ENCODE measurements at places on chromosomes 1 and 21. TPM values are rescaled to one million over a fixed set of nuclear protein-coding genes. Genes with fewer than 3 reads are reported as not detected.
A peak's percentile ranks its signal among the peaks of the same experiment; 100 is the strongest.

DNA sequence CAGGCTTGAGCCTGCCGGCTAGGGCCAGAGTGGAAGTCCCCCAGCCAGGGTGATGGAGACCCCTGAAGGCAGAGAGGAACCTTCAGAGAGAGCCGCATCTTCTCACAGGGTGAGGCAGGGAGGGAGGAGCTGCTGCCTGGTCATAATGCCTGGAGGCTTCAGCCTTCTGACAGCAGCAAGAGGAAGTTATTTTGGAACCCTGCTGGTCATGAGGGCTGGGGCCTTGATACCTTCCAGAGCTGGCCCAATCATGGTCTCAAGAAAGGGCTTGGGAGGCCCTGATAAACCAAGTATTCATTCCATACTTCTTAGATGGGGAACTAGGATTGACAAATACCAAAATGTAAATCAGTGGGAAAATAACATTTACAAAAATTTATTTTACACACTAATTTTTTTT is 26.6 kb upstream of the MPZL1 start:
- peaks cover 8% of the 10 kb centered on the region for H3K4me1 ChIP-seq
- peaks cover 53% of the 10 kb centered on the region for H3K36me3 ChIP-seq
- DNase-seq: no peak
- no peaks in the 10 kb centered on the region for H3K27me3 ChIP-seq
- H3K4me3 ChIP-seq: no peak overlapping the region
- H3K27ac ChIP-seq: no peak overlapping the region

DNA sequence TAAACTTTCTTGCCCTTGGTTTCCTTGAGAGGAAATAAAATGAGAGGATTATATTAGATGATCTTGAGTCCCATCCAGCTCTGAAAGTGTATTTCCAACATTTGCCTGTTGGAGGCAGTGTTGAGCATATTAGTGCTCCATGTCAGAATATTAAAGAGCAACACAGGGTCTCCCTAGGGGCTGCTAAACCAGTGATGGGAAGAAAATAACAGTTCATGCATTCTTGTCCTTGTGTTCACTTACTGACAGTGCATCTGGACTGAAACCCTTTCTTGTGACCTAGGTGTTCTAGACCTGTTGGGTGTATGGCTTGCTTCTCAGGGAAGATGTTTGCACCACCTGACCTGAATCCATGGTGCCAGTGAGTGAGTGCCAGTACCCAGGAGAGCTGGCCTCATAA is 124.7 kb upstream of the KIAA0040 start:
- no peaks in the 10 kb centered on the region for H3K36me3 ChIP-seq
- H3K4me3 ChIP-seq: no peak overlapping the region
- DNase-seq: no peak

DNA sequence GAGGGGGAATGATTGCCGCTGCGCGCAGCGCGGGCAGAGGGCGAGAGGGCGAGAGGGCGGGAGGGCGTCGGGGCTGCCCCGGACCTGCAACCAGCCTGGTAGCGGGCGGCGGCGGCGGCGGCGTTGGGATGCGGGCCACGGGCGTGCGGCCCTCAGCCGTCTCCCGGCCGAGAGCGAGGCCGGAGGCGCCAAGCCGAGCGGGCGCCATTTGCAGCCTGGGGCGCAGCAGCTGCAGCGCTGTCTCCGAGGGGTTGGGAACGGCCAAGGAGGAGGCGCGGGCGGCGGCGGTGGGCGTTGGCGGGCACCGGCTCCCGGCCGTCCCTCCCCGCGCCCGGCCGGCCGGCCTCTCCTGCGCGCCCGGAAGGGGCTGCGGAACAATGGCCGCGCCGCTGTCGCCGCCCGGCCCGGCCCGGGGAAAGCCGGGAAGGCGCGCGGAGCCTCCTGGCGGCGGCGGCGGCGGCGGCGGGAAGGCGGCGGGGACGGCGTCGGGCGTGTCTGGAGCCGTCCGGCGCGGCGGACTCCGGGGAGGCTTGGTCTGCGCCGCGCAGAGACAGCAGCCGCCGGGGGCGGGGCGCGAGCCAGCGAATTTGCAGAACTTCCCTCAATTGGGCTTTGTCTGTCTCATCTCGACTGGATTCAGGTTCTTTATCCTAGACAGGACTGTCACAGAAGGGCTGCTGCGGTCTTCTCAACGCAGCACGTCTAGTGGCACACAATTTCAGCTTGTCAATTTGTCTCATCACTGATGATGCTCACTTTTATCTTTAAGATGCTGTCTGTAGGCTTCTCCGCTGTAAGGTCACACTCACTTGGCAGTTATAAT is 35.7 kb downstream of the ZBTB8B start:
- peak; percentile 90 for DNase-seq
- H3K27ac ChIP-seq: peak overlapping the region; percentile 95
- no peaks in the 10 kb centered on the region for H3K27me3 ChIP-seq
- H3K36me3 ChIP-seq: no peaks in the 10 kb centered on the region

DNA sequence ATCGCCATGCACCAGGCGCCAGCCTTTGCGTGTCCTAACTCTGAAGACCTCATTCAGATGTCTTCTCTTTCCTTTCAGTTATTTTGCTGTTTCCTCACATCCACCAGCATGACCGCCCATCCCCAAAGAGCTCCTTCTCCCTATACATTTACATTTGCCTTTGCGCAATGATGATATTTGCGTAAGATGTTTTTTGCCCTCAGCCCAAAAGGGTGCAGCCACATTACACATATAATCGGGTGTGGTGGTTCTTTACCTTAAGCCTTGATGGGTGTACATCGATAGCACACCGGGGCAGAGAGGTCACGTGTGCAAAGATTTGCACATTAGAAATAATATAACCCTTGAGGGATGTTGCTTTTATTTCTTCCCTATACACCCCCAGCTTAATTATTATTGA is 192.8 kb downstream of the HUNK start:
- DNase-seq: no peak
- H3K36me3 ChIP-seq: no peaks in the 10 kb centered on the region
- H3K27me3 ChIP-seq: no peaks in the 10 kb centered on the region
- no peak overlapping the region for H3K4me3 ChIP-seq

- H3K36me3 ChIP-seq: no peaks in the 10 kb centered on the region
- no peak overlapping the region for H3K27ac ChIP-seq
- no peaks in the 10 kb centered on the region for H3K4me1 ChIP-seq
- no peaks in the 10 kb centered on the region for H3K27me3 ChIP-seq
- H3K4me3 ChIP-seq: no peak overlapping the region
- no peak for DNase-seq
Measured at GRCh38 chr1:45084562-45084961, 72.5 kb downstream of the UROD start.

DNA sequence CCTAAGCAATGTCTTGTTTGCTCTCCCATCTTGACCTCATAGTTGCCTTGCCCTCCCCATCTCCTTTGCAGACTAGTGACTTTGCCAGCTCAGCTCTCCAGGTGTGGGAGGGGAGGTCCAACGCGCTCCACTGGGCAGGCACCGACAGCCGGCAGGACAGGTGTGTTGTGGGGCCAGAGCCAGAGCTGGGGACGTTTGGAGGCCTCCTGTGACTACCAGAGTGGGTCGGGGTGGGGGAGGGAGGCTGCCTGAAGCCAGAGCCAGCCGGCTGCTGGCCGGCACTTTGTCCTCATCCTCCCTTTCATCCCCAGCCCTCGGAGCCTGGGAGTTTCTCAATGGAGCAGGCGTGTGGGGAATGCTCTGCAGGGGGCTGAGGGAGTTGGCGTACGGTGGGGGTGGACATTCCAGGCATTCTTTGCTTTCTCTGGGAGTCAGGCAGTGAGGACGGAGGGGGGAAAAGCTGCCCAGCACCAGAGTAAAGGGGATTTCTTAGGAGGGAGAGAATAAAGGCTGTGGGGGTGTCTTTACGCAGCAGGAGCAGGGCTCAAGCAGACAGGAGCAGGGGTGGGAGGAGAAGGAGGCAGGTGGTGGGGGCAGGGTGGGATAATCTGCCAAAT is 20.2 kb downstream of the NUAK2 start:
- H3K4me1 ChIP-seq: peaks cover 21% of the 10 kb centered on the region
- H3K36me3 ChIP-seq: peaks cover 38% of the 10 kb centered on the region
- no peaks in the 10 kb centered on the region for H3K27me3 ChIP-seq
- DNase-seq: peak; percentile 95
- no peak overlapping the region for H3K4me3 ChIP-seq

DNA sequence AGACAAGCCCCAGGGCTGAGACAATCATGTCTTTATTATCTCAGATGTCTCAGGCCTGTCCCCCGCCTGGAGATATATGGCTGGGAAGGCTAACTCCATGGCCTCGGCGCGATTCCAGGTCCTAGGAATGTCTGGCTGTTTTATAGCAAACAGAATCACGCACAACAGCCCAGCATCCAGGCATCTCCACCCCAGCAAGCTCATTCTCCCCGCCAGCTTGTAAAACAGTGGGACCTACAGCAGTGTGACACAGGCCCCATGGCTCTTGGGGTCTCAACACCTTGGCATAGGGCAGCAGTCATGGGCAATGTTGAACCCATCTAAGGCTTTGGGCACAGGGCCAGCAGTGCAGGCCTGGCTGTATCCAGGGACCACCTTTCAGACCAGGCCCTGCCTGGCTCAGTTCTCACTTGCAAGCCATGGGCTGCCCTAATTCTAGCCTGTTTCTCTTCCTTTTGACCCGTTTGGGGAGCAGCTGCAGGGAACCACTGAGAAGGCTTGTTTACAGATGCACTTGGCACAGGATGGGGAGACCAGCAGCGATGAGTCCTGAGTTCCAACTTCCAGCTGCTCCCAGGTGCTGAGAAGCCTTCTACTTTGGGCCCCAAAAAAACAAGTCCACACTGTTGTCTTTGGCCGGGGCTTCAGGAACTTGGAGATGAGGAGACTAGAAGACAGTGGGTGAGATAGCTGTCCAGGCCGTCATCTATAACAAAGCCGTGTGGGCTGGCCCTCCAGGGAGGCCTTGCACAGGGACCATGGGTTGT is 34.4 kb downstream of the WNT4 start:
- no peak for DNase-seq
- H3K36me3 ChIP-seq: peaks cover 34% of the 10 kb centered on the region
- peaks cover 8% of the 10 kb centered on the region for H3K4me1 ChIP-seq

- H3K36me3 ChIP-seq: peaks cover 15% of the 10 kb centered on the region
- no peak overlapping the region for H3K4me3 ChIP-seq
- no peak for DNase-seq
- no peaks in the 10 kb centered on the region for H3K27me3 ChIP-seq
- H3K4me1 ChIP-seq: peaks cover 26% of the 10 kb centered on the region
- peak overlapping the region; percentile 75 for H3K27ac ChIP-seq
Measured at GRCh38 chr1:41045740-41046139, 24.2 kb upstream of the SLFNL1 start.

DNA sequence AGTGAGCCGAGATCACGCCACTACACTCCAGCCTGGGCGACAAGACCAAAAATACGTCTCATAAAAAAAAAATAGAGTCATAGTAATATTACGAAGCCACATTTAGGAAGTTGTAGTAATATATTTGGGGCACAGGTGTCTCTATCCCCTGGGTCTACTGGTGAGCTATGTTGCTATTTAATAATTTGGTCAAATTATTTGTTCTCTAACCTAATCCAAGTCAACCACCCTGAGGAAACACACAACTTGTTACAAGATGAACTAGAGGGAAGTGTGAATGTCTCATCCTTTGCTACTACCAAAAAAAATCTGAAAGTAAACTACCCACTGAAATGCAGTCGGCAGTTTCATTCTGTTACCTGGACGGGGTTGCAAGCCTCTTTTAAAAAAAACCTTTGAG is 35.3 kb downstream of the RGS8 start:
- no peaks in the 10 kb centered on the region for H3K36me3 ChIP-seq
- DNase-seq: no peak
- no peaks in the 10 kb centered on the region for H3K27me3 ChIP-seq
- H3K4me3 ChIP-seq: no peak overlapping the region
- H3K4me1 ChIP-seq: no peaks in the 10 kb centered on the region

DNA sequence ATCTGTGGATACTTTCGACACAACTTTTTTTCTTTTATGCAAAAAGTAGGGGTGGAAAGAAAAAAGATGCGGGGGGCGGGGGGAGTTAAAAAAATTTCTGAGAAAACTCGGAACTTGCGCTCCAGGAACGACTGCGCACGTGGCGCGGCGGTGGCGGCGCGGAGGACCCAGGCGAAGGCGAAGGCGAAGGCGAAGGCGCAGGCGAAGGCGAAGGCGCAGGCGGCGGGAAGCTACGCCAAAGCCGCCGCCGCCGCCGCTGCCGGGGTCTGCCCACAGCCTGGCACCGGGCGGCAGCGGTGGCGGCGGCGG is 208 bp upstream of the BARHL2 start:
- peaks cover 15% of the 10 kb centered on the region for H3K4me1 ChIP-seq
- H3K27me3 ChIP-seq: peaks cover 94% of the 10 kb centered on the region
- DNase-seq: no peak
- no peak overlapping the region for H3K4me3 ChIP-seq
- no peaks in the 10 kb centered on the region for H3K36me3 ChIP-seq

DNA sequence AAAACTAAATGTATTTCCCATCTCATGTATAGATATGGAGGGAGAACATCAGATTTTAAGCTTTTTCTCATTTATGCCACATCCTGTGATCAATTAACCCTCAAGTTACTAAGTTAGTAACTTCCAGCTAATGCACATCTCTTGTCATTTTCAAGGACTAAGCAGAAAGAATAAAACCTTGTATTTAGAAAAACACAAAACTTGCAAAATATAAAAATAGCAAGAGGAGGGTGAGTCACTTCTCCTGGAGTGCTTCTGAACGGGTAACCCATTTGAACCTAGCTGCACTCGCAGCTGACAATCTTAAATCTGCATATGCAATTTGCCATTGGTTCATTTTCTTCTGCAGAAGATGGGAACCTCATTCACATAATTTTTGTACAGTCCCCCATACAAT is 500.5 kb downstream of the SETD4 start:
- H3K36me3 ChIP-seq: no peaks in the 10 kb centered on the region
- H3K4me3 ChIP-seq: no peak overlapping the region
- DNase-seq: no peak
- H3K27ac ChIP-seq: no peak overlapping the region
- H3K27me3 ChIP-seq: no peaks in the 10 kb centered on the region

DNA sequence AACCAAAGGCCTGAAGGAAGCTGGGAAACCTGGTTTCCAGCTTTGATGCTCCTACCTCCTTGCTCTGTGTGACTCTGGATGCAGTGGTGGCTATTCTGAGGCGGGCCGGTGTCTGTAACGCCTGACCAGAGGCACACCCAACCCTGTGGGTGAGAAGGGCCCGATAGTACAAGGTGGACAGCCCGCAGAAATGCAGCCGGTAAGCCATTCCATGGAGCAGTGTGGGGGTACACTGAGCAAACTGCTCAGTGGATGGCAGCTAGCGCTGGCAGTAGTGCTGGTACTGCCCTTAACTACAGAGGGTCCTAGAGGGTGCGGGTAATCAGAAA is 36.0 kb downstream of the AHDC1 start:
- H3K4me3 ChIP-seq: peak overlapping the region; percentile 39
- peak overlapping the region; percentile 0 for H3K27ac ChIP-seq
- H3K27me3 ChIP-seq: no peaks in the 10 kb centered on the region
- no peak for DNase-seq
- peaks cover 83% of the 10 kb centered on the region for H3K4me1 ChIP-seq
- no peaks in the 10 kb centered on the region for H3K36me3 ChIP-seq

Gene HSD3B1
- total RNA-seq: not detected

Gene PGLYRP3
- total RNA-seq: not detected

Gene HES3
- not detected for total RNA-seq

Gene CLCA4
- total RNA-seq: not detected

Gene PTPRU
- total RNA-seq: 45.5 TPM

All from upper lobe of right lung (tissue), 1 donor.